A549 (cell line): ENCODE measurements at places on chromosomes 5 and 9.
A peak's percentile ranks its signal among the peaks of the same experiment; 100 is the strongest.

DNA sequence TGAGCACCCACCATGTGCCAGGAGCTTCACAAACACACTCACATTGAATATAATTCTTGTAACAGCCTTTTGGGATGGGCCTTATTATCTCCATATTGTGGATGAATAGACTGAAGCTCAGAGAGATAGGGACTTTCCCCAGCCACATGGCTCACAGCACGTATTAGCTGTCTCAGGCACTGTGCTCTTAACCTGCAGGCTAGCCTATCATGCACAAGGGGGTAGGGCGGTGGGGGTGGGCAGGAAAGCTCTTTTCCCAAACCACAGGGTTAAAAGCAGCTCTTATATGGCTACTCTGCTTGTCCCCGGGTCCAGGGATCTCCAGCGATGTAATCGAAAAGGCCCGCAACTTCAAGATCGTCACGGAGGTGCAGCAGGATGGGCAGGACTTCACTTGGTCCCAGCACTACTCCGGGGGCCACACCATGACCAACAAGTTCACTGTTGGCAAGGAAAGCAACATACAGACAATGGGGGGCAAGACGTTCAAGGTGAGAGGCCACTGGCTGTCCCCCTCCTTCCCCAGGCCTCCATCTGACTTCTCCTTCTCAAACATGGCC, 2.6 kb downstream of the FABP6 start:
- DNase-seq = no peak

- no peak for DNase-seq
Observed at GRCh38 chr5:126482591-126482990, 59.4 kb downstream of the GRAMD2B start.

GRCh38 chr9:18067548-18068120, 406.3 kb upstream of the ADAMTSL1 start:
- DNase-seq = no peak

- DNase-seq = peak; percentile 45
Observed at GRCh38 chr9:35490910-35491465, 1.1 kb downstream of the RUSC2 start.

DNA sequence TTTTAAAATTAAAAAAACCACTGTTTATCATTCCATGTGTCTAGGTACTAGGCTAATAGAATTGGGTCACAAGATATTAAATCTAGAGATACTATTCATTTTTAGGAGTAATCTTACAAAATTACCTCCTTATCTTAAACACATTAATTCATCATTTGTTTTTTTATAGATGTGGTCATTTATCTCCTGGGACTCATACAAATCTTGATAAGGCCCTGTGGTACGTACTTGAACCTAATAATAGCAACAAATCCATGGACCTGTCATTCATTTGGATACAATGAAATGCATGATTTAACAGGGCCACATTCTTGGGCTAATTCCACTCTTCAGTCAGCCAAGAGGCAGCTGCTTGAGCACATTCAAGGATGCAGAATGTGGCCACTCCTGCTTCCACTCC, 66.4 kb upstream of the MARCHF11 start:
- DNase-seq = no peak

DNA sequence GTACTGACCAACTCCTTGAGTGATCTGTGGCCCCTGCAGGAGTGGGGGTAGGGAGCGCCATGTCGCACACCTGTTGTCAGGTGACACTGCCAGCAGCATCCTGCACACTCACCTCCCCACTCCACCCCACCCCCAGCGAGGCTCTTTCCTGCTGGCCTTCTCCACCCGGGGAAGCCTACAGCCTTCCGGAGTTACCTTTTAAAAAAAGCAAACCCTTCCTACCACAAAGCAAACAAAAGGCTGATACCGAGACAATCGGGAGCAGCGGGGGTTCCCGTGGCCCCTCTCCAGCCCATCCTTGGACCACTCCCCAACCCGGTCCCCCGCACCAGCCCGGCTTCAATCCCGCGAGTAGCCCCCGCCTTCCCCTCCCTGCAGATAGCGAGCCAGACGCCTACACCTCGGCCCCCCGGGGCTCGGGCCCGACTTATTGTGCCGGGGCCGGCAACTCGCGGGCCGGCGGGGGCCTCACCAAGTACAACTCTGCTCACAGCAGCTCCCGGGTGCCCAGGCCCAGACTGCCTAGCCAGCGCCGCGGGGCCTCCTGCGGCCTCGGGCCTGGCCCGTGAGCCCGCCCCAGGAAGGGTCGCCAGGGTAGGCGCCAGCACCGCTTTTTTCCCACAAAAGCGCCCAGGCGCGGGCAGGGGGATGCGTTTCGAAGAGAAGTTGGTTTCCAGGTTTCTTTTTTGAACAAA, 724 bp downstream of the MACROH2A1 start:
- DNase-seq = peak; percentile 28

DNA sequence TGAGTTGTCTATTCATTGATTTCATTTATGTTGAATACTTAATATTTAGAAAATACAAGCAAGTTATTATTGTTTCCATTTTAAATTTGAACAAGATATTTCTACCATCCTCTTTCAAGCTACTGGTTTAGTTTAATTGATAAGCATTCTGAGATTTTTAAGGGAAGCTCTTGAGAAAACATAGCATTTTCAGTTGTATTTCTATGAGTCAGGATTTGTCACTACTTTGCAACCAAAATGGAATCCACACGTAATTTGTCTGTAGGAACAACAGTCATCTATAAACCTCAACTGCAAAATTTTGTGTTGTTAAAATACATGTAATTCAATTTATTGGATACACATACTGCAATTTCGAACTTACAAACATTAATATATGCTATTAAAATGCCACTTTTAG, 74.0 kb downstream of the PRR16 start:
- no peak for DNase-seq

- DNase-seq = no peak
Observed at GRCh38 chr5:128169401-128170017, 85.9 kb downstream of the SLC12A2 start.

GRCh38 chr5:153626836-153627235, 136.4 kb downstream of the GRIA1 start:
- DNase-seq = no peak

GRCh38 chr9:122107291-122107805, 14.2 kb upstream of the TTLL11 start:
- no peak for DNase-seq

GRCh38 chr9:106866243-106866642, 3.3 kb downstream of the ZNF462 start:
- DNase-seq = no peak

- no peak for DNase-seq
Observed at GRCh38 chr5:79590396-79590999, 21.7 kb upstream of the TENT2 start.
